ENCODE measurements at places on chromosomes 5 and 9.
A peak's percentile ranks its signal among the peaks of the same experiment; 100 is the strongest.

GRCh38 chr5:150052956-150053712, 33.2 kb downstream of the CSF1R start:
- no peak for DNase-seq

GRCh38 chr5:142391058-142391845, 66.4 kb upstream of the SPRY4 start:
- DNase-seq = no peak

- no peak for DNase-seq
These were observed 694.5 kb downstream of the TLE1 start for GRCh38 chr9:80994892-80995291.

DNA sequence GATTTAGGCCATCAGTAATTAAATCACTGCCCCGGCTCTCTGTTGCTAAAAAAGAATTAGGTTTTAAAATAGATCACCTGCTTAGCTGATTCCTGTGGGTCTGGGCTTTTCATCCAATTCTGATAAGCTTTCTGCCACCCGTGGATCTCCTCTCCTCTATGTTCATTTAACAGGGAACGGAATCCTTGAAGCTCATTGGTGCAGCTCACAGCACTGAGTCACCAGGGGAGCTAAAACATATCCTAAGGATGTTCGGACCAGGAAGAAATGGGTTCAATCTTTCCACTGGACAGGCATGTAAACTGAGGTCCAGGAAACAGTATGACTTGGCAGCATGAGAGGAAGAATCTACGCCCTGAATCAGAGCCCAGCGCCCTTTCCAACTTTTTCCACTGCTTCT, 267.1 kb upstream of the GRIA1 start:
- DNase-seq = no peak

DNA sequence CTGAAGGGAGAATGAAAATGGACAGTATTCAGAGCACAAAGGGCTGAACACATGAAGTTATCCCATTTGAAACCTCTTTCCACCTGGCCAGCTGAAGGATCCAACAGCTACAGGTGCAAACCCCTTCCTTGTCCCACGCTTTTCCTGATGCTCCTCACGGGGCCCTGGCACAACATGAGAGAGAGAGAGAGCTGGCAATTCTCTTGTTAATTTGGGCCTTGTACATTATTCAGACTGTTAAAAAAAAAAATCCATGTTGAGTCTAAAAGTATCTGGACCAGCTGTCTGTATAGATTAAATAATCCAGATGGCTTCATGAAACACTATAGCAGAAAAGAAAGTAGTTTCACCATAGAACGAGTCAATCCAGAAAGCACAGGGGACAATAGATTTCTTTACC, 74.1 kb downstream of the HMHB1 start:
- no peak for DNase-seq

GRCh38 chr5:139389701-139390638, at the start of gene MZB1:
TSS of gene MZB1 (minus strand) at chr5:139389913. CDS start at chr5:139389856, 57 bp downstream.
- DNase-seq = no peak

GRCh38 chr5:125411071-125411743, 664.8 kb upstream of the ZNF608 start:
- no peak for DNase-seq

DNA sequence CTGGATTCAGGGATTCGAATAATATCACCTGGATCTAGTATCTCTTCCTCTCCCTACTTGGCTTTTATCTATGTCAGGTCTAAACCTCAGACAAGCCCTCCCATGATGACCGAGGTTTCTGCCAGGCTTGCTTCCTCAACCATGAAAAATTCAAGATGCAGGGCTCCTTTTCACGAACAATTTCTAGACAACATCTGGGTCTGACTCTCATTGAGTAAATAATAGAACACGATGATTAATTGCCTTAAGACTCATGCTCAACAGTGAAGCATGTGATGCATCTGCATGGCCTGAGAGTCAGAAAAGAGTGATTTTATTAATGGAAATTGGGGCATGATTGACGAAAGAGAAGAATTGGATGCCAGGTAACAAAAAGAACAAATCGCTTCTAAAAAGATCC, 277.2 kb upstream of the ZNF608 start:
- no peak for DNase-seq

DNA sequence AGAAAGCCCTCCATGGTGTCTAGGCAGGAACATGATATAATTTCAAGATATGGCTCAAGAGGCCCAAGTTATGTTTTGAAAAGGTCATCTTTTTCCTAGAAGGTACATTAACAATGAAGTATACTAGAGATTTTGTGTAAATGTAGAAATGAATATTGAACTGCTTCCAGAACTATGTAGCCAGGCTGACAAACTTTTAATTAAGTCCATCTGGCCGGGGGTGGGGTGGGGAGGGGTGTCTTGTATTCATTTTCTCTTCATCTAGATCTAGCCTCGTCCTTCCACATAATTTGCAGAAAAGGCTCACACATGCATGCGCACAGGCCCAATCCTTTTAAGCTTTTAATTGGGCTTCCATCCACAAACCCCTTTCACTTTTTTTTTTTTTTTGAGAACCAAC, 323.3 kb downstream of the ARL15 start:
- DNase-seq = no peak

DNA sequence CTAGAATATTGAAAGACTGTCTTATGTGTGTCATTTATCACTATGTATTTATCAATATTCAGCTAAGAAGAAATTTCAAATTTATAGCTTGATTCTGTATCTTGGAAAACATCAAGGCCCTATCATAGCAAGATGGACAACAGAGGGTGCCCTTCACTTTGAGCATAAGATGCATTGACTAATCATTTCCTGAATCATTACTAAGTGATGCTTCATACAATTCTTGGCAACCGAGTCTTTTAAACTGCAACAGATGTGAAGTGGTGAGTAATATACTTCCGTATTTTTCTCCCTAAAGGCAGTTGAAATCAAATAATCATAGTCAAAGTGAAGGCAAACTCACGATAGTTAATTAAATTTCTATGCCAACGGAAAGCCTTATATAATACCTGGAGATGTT, 318.6 kb upstream of the RGMB start:
- DNase-seq = peak; percentile 87

- DNase-seq = no peak
These were observed 11.9 kb upstream of the GM2A start for GRCh38 chr5:151240924-151241635.

GRCh38 chr5:81825237-81825636, 74.3 kb upstream of the SSBP2 start:
- DNase-seq = peak; percentile 16

GRCh38 chr5:83510260-83510659, 38.7 kb downstream of the VCAN start:
- no peak for DNase-seq

- DNase-seq = no peak
These were observed 75.4 kb downstream of the STK32A start for GRCh38 chr5:147310059-147310704.

- peak; percentile 12 for DNase-seq
These were observed 294.4 kb downstream of the MARCHF11 start for GRCh38 chr5:15885156-15885555.
